ENCODE measurements at places on chromosomes 2 and 18. TPM values are rescaled to one million over a fixed set of nuclear protein-coding genes. Genes with fewer than 3 reads are reported as not detected.

GRCh38 chr2:182608181-182608845, 107.7 kb upstream of the DNAJC10 start:
- no peak for DNase-seq

- DNase-seq, result no peak
Measured at GRCh38 chr2:239537633-239538356, 137.0 kb upstream of the HDAC4 start.

CNOT11 gene
- 38.8 TPM for total RNA-seq

- no peak for DNase-seq
Measured at GRCh38 chr2:128004509-128004908, 23.4 kb downstream of the SAP130 start.

- no peak for DNase-seq
Measured at GRCh38 chr2:132497591-132497990, 81.0 kb downstream of the GPR39 start.

PSMA8 gene
- total RNA-seq, result not detected

TGOLN2 gene
- 81.8 TPM for total RNA-seq

CYTIP gene
- 2.6 TPM for total RNA-seq

HOXD4 gene
- total RNA-seq, result not detected

ANKRD30BL gene
- not detected for total RNA-seq

ECEL1 gene
- 0.25 TPM for total RNA-seq

- DNase-seq, result no peak
Measured at GRCh38 chr2:239801404-239802184, 223.5 kb downstream of the NDUFA10 start.

DNA sequence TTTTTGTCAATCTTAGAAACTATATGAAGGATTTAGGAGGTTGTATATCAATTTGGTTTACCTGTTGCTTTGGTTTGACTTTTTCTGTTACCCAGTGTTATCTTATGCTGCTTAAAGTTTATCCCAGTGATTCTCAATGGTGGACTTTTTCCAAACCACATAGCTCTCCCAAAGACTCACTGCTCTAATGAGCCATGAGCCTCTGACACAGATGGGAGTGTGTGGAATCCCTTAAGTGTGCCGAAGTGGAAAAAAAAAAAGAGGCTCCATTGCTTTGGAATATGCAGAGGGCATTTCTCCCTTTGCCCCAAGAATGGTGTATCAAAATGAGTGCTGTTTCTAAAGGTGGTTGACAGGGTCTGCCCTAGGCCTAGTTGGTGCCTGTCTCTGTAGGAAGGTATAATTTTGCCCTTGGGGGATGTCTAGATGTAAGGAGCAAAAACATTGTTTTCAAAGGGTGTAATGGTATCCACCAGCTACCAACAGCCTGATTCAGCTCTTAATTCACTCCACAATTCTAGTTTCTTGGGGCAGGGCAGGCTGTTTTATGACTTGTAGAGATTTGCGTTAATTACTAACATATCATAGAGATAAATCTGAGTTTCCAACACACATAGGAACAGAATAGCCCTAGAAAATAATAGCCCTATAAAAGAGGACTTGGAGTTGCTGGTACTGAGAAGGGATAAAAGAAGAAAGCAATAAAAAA, 64.3 kb upstream of the CYP26B1 start:
- DNase-seq, result no peak
